ENCODE measurements at places on chromosomes 1 and 21. TPM values are rescaled to one million over a fixed set of nuclear protein-coding genes. Genes with fewer than 3 reads are reported as not detected.

GRCh38 chr1:212847549-212847948 is at the start of gene SPATA45:
Gene SPATA45 (minus strand): TSS chr1:212847649. CDS start chr1:212836149, 11,500 bp downstream.
- H3K4me3 ChIP-seq = no peak within 1 kb of the TSS
- H3K27me3 ChIP-seq = no peaks in the 10 kb centered on the region
- no peaks in the 10 kb centered on the region for H3K36me3 ChIP-seq
- H3K4me1 ChIP-seq = no peaks in the 10 kb centered on the region
- DNase-seq = no peak

GRCh38 chr1:226029093-226029496 is 30.0 kb upstream of the SDE2 start:
- H3K27me3 ChIP-seq = no peaks in the 10 kb centered on the region
- H3K36me3 ChIP-seq = no peaks in the 10 kb centered on the region
- H3K4me3 ChIP-seq = no peak overlapping the region
- no peak overlapping the region for H3K27ac ChIP-seq

DNA sequence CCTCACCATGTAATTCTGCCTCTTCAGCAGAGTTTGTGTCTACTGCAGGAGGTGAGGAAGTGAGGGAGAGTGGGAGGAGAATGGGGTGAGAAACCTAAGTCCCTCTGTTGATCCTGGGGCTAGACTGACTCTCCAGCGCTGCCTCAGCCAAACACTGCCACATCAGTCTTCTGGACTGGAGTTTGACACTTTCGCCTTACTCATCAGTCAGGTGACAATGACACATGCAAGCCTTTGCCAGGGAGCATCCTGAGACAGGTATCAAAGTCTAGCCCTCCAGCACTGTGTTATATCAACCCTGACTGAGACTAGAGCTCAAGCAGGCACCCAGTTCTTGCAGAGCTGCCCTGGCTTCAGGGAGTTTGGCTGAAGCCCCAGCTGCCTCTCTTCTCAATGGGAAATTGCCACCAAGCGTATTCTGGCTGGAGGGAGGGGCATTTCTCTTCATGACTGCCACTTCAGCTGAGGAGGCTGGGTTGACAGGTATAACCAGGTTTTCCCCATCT is 33.3 kb upstream of the SUCO start:
- no peaks in the 10 kb centered on the region for H3K4me1 ChIP-seq
- no peaks in the 10 kb centered on the region for H3K27me3 ChIP-seq
- H3K4me3 ChIP-seq = no peak overlapping the region
- DNase-seq = peak; percentile 54

- DNase-seq = peak; percentile 24
- peaks cover 19% of the 10 kb centered on the region for H3K27me3 ChIP-seq
- peaks cover 5% of the 10 kb centered on the region for H3K36me3 ChIP-seq
- peaks cover 11% of the 10 kb centered on the region for H3K4me1 ChIP-seq
Measured at GRCh38 chr1:53066488-53066887, 4.5 kb downstream of the PODN start.

GRCh38 chr1:169513208-169513607 is 27.5 kb upstream of the SLC19A2 start:
- no peak overlapping the region for H3K27ac ChIP-seq
- H3K27me3 ChIP-seq = no peaks in the 10 kb centered on the region
- H3K36me3 ChIP-seq = no peaks in the 10 kb centered on the region
- DNase-seq = no peak

- peaks cover 33% of the 10 kb centered on the region for H3K27me3 ChIP-seq
- H3K4me1 ChIP-seq = no peaks in the 10 kb centered on the region
- no peak for DNase-seq
- H3K36me3 ChIP-seq = no peaks in the 10 kb centered on the region
- H3K4me3 ChIP-seq = no peak overlapping the region
- H3K27ac ChIP-seq = no peak overlapping the region
Measured at GRCh38 chr1:204683284-204684205, 2.0 kb downstream of the LRRN2 start.

GRCh38 chr1:108816049-108816893 is 40.6 kb downstream of the AKNAD1 start:
- peaks cover 8% of the 10 kb centered on the region for H3K36me3 ChIP-seq
- DNase-seq = peak; percentile 55
- no peaks in the 10 kb centered on the region for H3K27me3 ChIP-seq
- peaks cover 17% of the 10 kb centered on the region for H3K4me1 ChIP-seq

DNA sequence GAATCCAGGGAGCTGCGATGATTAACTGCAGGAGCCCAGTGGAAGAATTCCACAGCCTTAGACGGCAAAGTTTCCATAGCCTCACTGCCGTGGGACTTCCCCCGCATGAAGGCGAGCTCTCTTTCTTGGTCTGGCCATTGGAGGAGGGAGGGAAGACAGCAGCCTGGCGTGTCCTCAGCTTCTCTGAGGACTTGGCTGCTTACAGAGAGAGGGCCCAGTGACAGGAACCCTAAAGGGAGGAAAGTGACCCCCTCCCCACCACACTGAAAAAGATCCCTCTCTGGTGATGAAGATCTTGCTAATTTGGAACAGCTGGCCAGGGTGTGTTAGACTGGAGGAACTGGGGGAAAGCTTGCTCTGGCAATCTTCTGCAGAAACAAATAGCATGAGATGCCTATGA is 41.0 kb downstream of the ATP2B4 start:
- no peaks in the 10 kb centered on the region for H3K27me3 ChIP-seq
- H3K27ac ChIP-seq = peak overlapping the region; percentile 67
- H3K4me1 ChIP-seq = peaks cover 57% of the 10 kb centered on the region

DNA sequence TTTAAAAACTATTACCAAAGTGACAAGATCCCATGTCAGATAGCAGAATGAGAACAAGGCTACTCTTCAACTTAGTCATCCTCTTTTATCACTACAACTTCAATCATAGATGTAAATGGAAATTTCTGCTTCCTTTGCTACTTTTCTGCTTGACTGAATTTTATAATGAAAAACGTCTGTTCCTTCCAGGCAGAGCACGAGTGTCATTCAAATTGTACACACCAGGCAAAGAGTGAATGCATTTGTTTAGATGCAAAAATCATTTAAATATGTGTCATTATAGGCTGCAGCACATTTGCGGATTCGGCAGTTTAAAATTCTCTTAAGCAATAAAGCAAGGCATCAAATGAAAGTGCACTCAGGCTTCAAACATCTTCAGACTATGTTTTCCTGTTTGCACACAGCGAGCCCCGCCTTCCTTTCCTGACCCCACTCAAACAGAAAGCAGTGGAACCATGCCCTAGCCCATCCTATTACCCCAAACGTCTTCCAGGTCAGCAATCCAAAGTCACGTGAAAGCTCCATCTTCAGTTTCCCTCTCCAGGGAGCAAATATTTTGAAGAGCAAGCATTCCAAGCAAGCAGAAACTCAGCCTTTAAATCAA is 99.6 kb downstream of the APP start:
- H3K4me3 ChIP-seq = peak overlapping the region; percentile 26
- peak; percentile 64 for DNase-seq
- H3K36me3 ChIP-seq = no peaks in the 10 kb centered on the region
- no peaks in the 10 kb centered on the region for H3K27me3 ChIP-seq

DNA sequence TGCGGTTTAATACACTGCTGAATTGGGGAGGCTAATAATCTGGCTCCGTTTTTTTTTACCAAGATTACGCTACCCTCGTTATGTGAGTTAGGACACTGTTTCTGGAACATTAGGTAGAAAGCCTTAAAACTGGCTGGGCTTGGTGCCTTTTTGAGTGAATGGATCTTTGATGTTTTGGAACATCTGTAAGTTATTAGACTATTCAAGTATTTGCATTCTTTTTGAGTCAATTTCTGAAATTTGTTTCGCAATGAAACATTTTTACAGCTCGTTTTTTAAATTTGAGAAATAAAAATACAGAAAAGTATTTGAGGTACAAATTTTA is 106.9 kb downstream of the LTN1 start:
- H3K4me1 ChIP-seq = peaks cover 15% of the 10 kb centered on the region
- H3K27me3 ChIP-seq = peaks cover 5% of the 10 kb centered on the region
- peaks cover 19% of the 10 kb centered on the region for H3K36me3 ChIP-seq

DNA sequence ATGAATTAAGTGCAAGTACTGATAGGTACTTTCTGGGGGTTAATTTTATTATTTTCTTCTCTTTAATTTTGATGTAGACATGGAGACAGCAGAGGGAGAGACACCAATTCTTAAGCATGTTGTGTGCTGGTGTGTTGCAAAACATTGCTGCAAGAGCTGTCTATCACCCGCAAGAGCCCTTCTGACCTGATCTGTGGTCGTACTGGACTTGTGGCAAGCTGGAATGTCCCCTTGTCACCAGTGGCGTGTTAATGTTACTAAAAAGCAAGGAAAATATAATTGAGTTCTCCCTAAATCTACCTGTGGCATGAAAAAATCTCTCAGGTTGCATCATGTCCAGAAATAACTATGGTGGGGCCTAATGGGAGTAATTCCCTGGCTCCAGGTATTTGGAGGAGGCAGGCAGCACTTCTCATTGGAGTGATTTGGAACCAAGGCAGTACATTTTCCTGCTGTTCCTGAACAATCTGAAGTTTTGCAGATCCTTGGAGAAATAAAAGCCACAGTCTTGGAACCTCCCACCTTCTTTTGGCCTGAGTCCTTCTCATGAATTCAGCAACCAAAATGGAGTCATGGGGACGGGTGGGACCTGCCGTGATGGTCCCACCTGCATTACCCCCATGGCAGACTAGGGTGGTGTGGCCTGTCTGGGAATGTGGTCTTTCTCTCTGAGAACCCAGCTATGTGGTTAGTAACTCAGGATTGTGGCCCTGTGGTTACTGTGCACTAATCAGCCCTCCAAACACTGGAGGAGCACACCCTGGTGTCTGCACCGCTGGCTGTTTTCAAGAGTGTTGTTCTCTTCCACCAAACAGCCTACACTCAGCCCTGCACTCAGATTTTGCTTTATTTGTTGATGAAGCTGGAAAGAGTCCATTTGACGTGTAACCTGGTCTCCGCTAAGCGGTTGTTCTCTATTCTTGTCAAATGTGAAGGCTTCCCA is 57.4 kb downstream of the GALNT2 start:
- H3K27me3 ChIP-seq = no peaks in the 10 kb centered on the region
- H3K36me3 ChIP-seq = peaks cover 7% of the 10 kb centered on the region
- H3K27ac ChIP-seq = no peak overlapping the region
- no peak overlapping the region for H3K4me3 ChIP-seq

DNA sequence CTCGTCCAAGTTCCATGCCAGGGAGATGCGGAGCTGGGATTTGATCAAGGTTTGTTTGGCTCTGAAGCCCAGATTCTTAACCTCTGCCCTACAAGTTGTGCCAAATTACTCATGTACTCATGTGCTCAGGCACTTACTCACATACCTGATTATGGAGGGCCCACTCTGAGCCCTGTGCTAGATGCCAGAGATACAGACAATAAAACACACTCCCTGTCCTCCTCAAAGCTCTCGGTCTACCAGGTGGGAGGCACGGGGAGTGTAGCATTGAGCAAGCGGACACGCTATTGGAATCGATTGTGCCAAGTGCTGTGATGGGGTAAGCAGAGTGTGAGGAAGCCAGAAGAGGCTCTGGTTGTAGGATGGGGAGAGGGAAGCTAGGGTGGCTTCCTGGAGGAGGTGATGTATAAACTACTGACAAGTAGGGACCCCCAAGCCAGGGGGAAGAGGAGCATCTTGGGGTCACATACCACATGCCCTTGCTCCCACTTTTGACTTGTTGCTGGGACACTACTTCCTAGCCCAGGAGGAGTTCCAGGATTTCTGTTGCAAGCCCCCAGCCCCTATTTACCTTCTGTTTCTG is 49.8 kb upstream of the IFNLR1 start:
- H3K4me1 ChIP-seq = peaks cover 12% of the 10 kb centered on the region
- DNase-seq = no peak
- no peak overlapping the region for H3K27ac ChIP-seq
- H3K4me3 ChIP-seq = no peak overlapping the region
- no peaks in the 10 kb centered on the region for H3K36me3 ChIP-seq

DNA sequence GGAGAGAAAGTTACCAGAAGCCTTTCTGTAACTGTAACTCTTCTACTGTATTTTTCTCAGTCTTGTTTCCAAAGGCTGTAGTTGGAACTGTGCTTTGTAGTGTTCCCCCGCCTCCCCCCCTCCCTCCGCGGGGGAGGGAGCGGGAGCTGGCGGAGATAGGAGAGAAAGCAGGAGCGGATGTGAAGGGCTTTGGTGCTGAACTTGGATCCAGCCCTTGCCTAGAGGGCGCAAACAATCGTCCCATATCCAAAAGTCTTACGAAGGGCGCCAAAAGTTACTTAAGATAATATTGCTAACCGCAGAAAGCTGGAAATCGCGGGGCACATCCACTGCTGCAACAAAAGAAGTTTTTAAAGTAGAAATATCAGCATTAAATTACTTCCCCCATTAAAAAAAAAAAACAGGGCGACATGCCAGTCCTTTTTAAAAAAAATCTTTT is 2.4 kb upstream of the NFIA start:
- H3K27me3 ChIP-seq = no peaks in the 10 kb centered on the region
- peaks cover 43% of the 10 kb centered on the region for H3K4me1 ChIP-seq
- DNase-seq = peak; percentile 70
- H3K36me3 ChIP-seq = no peaks in the 10 kb centered on the region
- H3K27ac ChIP-seq = peak overlapping the region; percentile 96

DNA sequence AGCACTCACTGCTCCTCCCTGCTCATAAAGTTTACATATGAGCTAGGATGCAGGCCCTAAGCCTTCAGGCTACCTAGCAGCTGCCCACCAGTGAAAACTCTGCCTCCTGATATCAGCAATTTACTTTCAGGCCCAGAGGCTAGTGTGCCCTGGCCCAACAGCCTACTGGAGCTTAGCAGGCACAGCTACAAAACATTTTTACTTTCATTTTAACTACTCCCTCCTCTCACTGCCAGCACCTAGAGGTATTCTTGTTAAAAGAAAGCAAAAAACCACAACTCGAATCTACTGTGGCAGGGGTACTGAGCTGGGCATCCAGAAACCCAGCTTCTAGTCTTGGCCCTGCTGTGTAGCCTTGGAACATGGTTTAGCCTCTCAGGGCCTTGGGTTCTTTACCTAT is 5.8 kb upstream of the LORICRIN start:
- H3K4me1 ChIP-seq = no peaks in the 10 kb centered on the region
- no peaks in the 10 kb centered on the region for H3K36me3 ChIP-seq
- no peak overlapping the region for H3K4me3 ChIP-seq

DNA sequence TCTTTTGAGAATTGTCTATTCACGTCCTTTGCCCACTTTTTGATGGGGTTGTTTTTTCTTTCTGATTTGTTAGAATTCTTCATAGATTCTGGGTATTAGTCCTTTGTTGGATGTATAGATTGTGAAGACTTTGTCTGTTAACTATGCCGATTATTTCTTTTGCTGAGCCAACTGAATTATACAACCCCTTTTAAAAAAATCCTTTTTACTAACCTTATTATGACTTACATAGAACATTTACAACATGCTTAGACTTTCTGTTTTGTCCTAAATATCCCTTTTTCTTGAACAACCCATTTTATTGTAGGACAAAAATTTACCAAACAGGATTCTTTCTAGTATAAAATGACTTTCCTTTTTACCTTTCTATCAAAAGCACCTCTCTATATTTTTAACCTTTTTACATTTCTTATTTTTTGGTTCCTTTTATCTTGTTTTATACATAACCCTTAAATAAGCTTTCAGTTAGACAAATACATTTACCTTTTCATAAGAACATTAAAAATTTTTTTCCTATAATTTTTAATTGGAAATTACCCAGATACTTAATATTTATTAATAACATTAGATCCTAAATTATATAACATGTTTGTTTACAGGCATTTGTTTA is 70.4 kb upstream of the TTLL7 start:
- no peaks in the 10 kb centered on the region for H3K36me3 ChIP-seq
- no peaks in the 10 kb centered on the region for H3K4me1 ChIP-seq
- no peak for DNase-seq

The FMOD gene
- 28.9 TPM for total RNA-seq

The ACTA1 gene
- 0.32 TPM for total RNA-seq

The IL23R gene
- 0.18 TPM for total RNA-seq

The TDRD5 gene
- total RNA-seq = 0.15 TPM

The PROK1 gene
- not detected for total RNA-seq

The SPRR1B gene
- total RNA-seq = not detected

The ZBTB21 gene
- 15.6 TPM for total RNA-seq

The MIXL1 gene
- 0.38 TPM for total RNA-seq
